ENCODE measurements at places on chromosomes 4 and X.

DNA sequence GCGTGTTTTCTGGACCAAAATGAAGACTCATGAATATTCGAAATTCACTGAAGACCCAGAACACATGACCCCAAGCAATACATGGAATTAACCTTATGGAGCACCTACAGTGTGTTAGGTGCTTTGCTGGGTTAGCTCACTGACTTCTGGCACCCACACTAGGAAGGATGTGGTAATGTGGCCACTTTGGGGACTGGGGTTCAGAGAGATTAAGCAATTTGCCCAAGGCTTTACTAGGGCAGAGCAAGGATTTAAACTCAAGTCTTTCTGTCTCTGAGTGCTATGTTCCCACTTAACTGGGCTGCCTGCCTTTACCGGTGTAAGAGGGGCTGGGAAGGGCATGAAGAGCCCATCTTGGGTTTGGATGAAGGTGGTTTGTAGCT is 162.0 kb upstream of the ATP6AP2 start:
- H3K36me3 ChIP-seq, result no peaks in the 10 kb centered on the region
- H3K4me3 ChIP-seq, result no peak overlapping the region
- no peaks in the 10 kb centered on the region for H3K4me1 ChIP-seq
- no peak overlapping the region for H3K27ac ChIP-seq
- no peaks in the 10 kb centered on the region for H3K27me3 ChIP-seq

- no peaks in the 10 kb centered on the region for H3K4me1 ChIP-seq
- no peak for DNase-seq
- H3K27ac ChIP-seq, result no peak overlapping the region
- no peak overlapping the region for H3K4me3 ChIP-seq
- no peaks in the 10 kb centered on the region for H3K27me3 ChIP-seq
- no peaks in the 10 kb centered on the region for H3K36me3 ChIP-seq
Measured at GRCh38 chrX:30981968-30982367, 89.9 kb downstream of the FTHL17 start.

- no peak overlapping the region for H3K27ac ChIP-seq
- no peaks in the 10 kb centered on the region for H3K36me3 ChIP-seq
- no peaks in the 10 kb centered on the region for H3K4me1 ChIP-seq
- no peaks in the 10 kb centered on the region for H3K27me3 ChIP-seq
- no peak for DNase-seq
Measured at GRCh38 chr4:11614426-11614825, 185.7 kb upstream of the HS3ST1 start.

DNA sequence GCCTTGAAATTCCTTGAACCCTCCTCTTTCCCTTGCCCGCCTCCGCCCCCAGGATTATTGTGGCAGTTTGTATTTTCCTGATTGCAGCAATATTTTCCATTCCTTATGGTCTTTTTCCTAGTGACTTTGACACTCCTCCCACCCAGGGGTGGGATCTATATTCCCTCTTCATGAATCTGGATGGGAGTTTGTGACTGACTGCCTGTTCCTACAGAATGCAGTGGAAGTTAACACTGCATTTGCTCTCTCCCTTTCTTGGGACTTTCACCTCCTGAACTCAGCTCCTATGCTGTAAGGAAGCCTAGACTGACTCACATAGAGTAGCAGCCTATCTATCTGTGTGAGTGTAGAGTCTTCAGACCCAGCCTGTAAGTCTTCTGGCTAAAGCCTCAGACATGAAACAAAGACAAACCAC is 2.2 kb downstream of the FUNDC2 start:
- H3K36me3 ChIP-seq, result no peaks in the 10 kb centered on the region
- H3K4me3 ChIP-seq, result no peak overlapping the region
- no peak overlapping the region for H3K27ac ChIP-seq
- DNase-seq, result no peak

- H3K36me3 ChIP-seq, result no peaks in the 10 kb centered on the region
- H3K27me3 ChIP-seq, result no peaks in the 10 kb centered on the region
- no peak overlapping the region for H3K27ac ChIP-seq
- DNase-seq, result no peak
- H3K4me1 ChIP-seq, result peaks cover 7% of the 10 kb centered on the region
- no peak overlapping the region for H3K4me3 ChIP-seq
Measured at GRCh38 chrX:65702956-65703355, 35.5 kb downstream of the MSN start.

GRCh38 chrX:139692506-139692849 is 15.5 kb downstream of the MCF2 start:
- H3K4me3 ChIP-seq, result peak overlapping the region; percentile 55
- peaks cover 4% of the 10 kb centered on the region for H3K4me1 ChIP-seq
- H3K27ac ChIP-seq, result no peak overlapping the region
- peak; percentile 36 for DNase-seq

DNA sequence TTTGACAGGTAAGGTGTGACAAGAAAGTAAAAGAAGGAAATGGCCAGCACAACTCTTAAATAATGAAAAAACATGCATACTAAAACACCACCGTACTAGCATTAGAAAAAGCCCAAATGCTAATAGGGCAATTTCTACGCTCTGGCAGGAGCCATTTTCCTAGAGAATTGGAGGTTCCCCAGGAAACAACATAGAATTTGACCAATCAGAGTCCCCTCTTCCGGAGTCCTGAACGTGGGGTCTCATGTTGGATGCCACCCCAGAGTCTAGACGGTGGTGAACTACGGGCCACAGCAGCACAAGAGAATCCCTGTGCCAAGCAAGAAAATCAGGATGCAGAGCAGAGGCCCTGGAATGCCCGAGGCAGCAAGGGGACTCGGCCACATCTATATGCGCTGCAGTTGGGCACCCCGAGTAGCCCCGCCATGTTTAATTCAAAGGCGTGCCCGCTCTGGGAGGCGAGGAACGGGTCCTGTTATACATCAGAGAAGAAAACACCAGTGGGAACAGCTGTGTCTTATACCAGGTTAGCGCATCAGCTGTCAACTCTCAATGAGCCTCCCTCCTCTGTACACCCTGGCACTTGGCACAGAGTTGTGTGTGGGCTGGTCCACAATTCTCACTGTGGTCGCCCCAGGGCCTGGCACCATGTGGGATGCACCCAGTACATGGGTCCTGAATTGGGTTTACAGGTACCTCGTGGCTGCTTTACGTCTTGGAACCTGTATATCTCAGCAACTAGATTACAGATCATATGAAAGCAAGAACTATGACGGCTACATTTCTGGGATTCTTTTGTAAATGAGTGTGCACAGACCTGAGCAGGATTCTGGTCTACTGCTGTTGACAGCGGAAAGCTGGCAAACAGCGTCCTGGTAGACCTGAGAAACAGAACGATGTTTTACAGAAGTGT is 52.1 kb downstream of the SEL1L3 start:
- H3K27me3 ChIP-seq, result peaks cover 7% of the 10 kb centered on the region
- no peak overlapping the region for H3K4me3 ChIP-seq
- peaks cover 43% of the 10 kb centered on the region for H3K4me1 ChIP-seq
- no peaks in the 10 kb centered on the region for H3K36me3 ChIP-seq
- no peak for DNase-seq
- H3K27ac ChIP-seq, result no peak overlapping the region

DNA sequence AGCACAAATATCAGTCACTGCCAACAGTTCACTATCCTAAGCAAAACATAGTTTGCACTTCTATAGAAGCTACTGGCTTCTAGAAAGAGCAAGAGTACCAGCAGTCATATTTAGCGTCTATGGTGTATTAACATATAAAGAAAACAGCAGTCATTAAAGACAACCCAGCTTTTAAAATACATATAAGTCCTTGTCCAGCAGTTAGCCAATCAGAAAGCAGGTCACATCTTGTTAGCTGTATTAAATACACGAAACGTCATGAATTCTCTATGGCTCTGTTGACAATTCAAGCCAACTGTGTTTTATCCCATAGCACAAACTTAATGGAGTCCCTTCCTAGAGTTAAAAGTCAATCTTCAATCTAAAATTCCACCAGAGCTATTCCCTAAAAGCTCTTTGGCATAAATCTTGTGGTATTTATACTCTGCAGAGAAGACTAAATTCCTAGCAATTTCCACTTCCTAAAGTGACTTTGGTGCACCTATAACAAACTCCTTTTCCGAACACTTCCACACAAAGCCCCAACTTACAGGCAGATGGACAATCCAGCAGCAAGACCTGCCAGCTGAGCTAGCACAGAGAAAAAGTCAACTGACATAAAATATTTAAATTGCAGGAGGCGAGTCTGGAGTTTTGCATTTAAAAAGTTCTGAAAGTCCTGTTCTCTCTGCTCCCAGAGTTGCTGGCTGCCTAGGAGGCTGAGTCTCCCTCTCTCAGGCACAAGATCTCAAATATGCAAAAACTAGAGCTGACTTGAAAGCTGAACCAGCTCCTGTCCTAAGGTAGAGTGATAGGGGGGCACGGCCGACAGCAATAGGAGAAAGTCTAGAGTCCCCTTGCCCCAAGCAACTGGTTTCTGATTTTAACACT is 1.3 kb downstream of the LDB2 start:
- H3K27me3 ChIP-seq, result no peaks in the 10 kb centered on the region
- H3K4me3 ChIP-seq, result peak overlapping the region; percentile 78
- peak; percentile 54 for DNase-seq

DNA sequence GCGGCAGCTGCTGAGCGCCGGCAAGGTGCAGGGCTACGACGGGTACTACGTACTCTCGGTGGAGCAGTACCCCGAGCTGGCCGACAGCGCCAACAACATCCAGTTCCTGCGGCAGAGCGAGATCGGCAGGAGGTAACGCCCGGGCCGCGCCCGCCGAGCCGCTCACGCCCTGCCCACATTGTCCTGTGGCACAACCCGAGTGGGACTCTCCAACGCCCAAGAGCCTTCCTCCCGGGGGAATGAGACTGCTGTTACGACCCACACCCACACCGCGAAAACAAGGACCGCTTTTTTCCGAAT is 117.0 kb downstream of the DCTD start:
- H3K4me3 ChIP-seq, result no peak overlapping the region
- no peaks in the 10 kb centered on the region for H3K27me3 ChIP-seq
- H3K4me1 ChIP-seq, result no peaks in the 10 kb centered on the region
- H3K27ac ChIP-seq, result no peak overlapping the region

GRCh38 chr4:52576326-52576725 is 82.8 kb downstream of the USP46 start:
- peaks cover 3% of the 10 kb centered on the region for H3K4me1 ChIP-seq
- H3K27me3 ChIP-seq, result no peaks in the 10 kb centered on the region
- H3K4me3 ChIP-seq, result no peak overlapping the region
- no peak for DNase-seq
- H3K36me3 ChIP-seq, result no peaks in the 10 kb centered on the region

DNA sequence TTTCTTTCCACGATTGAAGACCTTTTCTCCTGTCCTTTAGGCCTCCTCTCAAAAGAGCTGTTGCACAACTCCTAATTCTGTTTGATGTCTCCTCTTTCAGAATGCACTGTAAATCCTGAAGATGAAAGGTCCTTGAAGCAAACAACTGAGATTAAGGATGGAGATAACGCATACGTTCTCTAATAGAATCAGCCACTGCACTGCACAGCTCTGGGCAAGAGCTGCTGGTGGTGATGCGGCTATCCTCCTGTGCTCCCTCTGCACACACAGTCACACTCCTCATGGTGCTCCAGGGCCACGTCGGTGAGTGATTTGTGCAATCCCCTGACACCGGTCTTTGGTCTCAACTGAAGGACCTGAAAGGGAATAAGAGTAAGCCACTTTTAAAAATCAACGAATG is 208.7 kb downstream of the PDGFC start:
- H3K4me3 ChIP-seq, result no peak overlapping the region
- DNase-seq, result no peak
- H3K27me3 ChIP-seq, result no peaks in the 10 kb centered on the region
- H3K4me1 ChIP-seq, result no peaks in the 10 kb centered on the region

GRCh38 chr4:23734000-23734399 is 155.8 kb downstream of the PPARGC1A start:
- no peak for DNase-seq
- no peak overlapping the region for H3K4me3 ChIP-seq
- no peaks in the 10 kb centered on the region for H3K36me3 ChIP-seq
- peaks cover 13% of the 10 kb centered on the region for H3K4me1 ChIP-seq

DNA sequence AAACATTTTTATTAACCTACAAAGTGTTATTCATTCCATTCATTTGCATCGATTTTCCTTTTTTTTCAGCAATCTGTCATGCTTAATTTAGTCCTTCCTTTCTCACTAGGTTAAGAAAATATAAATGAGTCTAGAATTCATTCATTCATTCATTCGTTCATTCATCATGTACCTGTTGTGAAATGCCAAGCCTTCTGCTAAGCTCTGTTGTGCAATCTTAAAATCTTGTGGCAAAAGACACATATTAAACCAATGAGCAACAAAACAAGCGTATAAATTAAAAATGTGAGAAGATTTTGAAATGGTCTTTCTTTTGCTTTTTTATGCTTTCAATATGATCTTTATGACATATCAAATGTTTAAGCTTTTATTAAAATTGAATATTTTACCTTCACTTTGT is 88.6 kb upstream of the MAD2L1 start:
- H3K4me1 ChIP-seq, result peaks cover 12% of the 10 kb centered on the region
- H3K27me3 ChIP-seq, result no peaks in the 10 kb centered on the region

DNA sequence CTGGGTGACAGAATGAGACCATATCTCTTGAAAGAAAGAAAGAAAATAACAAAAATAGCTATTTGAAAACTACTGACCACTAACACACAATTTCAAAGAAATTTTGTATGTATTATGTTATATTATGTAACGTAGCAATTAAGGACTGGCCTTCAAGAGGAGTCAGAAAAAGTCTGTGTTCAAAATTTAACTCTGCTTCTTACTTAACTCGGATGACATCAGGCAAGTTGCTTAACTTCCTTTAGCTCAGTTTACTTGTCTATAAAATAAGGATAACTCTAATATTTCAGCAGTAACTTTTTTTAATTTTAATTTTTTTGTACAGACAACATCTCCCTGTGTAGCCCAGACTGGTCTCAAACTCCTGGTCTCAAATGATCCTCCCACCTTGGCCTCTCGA is 14.6 kb upstream of the PRSS12 start:
- peaks cover 14% of the 10 kb centered on the region for H3K4me1 ChIP-seq
- no peak overlapping the region for H3K4me3 ChIP-seq
- no peaks in the 10 kb centered on the region for H3K27me3 ChIP-seq

- DNase-seq, result no peak
- peaks cover 20% of the 10 kb centered on the region for H3K4me1 ChIP-seq
- no peak overlapping the region for H3K4me3 ChIP-seq
- H3K27me3 ChIP-seq, result no peaks in the 10 kb centered on the region
Measured at GRCh38 chr4:104449537-104449936, 45.2 kb downstream of the CXXC4 start.

DNA sequence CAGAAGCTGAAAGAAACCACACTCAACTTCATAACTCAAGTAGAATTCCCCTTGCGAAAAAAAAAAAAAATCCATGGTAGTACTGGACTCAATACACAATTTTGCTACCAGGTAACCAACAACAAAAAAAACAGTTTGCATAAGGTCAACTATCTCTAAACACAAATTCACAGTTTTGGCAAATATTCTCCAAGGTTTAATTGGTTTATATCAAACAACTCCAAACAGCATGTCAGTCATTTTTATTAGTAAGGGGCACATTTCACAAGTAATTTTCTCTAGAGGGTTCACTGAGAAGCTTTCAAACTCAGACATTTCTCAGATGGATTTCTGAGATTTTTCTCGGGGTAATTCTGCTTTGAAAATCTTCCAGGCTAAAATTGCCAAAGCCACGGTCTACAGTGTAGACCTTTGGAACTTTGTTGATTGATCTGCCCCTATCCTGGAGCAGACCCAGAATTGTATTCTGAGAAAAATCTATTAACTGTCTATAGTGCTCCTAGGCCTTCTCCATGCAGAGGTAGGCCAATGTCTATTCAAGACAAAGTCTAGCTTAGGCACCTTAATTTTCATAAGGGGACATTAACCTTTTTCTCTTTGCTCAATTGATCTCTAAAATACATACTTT is 73.7 kb upstream of the NFKB1 start:
- no peaks in the 10 kb centered on the region for H3K27me3 ChIP-seq
- no peaks in the 10 kb centered on the region for H3K36me3 ChIP-seq
- H3K4me3 ChIP-seq, result no peak overlapping the region

Measured in GM23338 (cell line).